CD4-positive, alpha-beta memory T cell (primary cell): ENCODE measurements at places on chromosomes 5 and 9.

DNA sequence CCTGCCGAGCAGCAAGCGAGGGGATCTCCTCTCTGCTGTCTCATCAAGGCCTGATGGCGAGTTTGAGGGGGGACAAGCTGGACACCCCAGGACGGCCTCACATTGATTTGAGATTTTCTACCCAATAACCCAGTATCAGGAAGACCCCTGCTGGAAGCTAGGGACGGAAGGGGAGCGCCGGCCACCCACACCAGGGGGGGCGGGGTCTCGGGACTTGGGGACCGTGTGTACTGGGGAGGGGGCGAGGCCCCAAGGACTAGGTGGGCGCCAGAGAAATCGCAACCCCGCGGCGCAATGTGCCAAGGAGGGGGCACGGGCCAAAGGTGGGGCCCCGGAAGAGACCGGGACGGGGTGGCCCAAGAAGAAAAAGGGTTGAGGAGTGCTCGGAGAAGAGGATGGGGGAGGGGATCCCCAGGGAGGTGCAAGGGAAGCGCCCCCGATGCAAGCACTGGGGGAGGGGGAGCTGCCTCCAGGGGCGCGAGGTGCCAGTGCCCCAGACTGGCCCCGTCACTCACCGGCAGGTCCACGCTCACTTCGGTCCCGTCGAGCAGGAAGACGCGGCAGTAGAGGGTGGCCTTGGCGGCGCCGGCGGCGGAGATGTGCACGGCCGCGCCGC lies 1.1 kb downstream of the EPB41L4B start:
- H3K36me3 ChIP-seq = no peaks in the 10 kb centered on the region
- H3K4me1 ChIP-seq = peaks cover 8% of the 10 kb centered on the region
- peaks cover 7% of the 10 kb centered on the region for H3K27me3 ChIP-seq
- no peak overlapping the region for H3K27ac ChIP-seq

GRCh38 chr9:75226403-75227139 lies 138.3 kb downstream of the OSTF1 start:
- H3K27ac ChIP-seq = no peak overlapping the region
- H3K4me1 ChIP-seq = no peaks in the 10 kb centered on the region
- H3K4me3 ChIP-seq = no peak overlapping the region
- no peak for DNase-seq
- H3K36me3 ChIP-seq = no peaks in the 10 kb centered on the region
- no peaks in the 10 kb centered on the region for H3K27me3 ChIP-seq

GRCh38 chr9:28413471-28413870 lies 840.2 kb upstream of the C9orf72 start:
- H3K27ac ChIP-seq = no peak overlapping the region
- H3K27me3 ChIP-seq = no peaks in the 10 kb centered on the region
- no peaks in the 10 kb centered on the region for H3K4me1 ChIP-seq
- no peak for DNase-seq
- no peaks in the 10 kb centered on the region for H3K36me3 ChIP-seq
- no peak overlapping the region for H3K4me3 ChIP-seq

DNA sequence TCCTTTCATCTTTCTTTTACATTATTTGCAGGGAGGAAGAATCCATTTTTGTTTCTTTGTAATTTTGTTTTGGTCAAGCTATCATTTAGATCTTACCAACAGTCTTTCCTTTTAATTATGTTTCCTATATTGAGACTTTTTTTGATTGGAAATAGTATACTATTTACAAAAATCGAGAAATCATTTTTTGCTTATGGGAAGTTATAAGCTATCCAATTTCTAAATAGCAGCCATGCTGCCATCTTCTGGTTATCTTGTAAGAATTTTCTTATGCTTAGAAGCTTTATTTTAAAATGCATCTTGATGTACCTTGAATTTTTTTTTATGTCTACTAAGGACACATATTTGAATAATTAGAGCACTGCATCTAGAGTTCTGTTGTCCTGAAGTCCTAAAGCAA lies 821.2 kb downstream of the PTPRD start:
- no peaks in the 10 kb centered on the region for H3K4me1 ChIP-seq
- no peak for DNase-seq
- no peaks in the 10 kb centered on the region for H3K27me3 ChIP-seq
- H3K27ac ChIP-seq = no peak overlapping the region
- no peak overlapping the region for H3K4me3 ChIP-seq
- no peaks in the 10 kb centered on the region for H3K36me3 ChIP-seq

DNA sequence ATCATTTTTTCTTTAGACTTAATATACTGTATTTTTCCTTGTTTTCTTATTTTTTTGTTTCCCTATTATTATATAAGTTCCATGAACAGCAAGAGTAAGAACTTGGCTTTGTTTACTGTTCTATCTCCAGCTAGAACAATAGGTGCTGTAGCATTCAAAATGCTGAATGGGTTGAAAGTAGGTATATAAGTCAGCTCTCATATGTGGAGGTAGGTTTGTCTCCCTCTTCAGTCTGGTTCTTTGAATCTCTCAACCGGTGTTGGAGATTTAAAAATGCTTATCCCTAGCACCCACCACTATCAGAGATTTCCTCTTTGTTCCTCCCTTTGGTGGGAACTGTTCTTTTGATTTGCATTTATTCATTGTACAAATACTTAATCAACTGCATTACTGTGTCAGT lies 87.5 kb upstream of the FSD1L start:
- H3K27ac ChIP-seq = no peak overlapping the region
- H3K27me3 ChIP-seq = no peaks in the 10 kb centered on the region
- H3K4me1 ChIP-seq = no peaks in the 10 kb centered on the region
- DNase-seq = no peak
- H3K4me3 ChIP-seq = no peak overlapping the region
- no peaks in the 10 kb centered on the region for H3K36me3 ChIP-seq

DNA sequence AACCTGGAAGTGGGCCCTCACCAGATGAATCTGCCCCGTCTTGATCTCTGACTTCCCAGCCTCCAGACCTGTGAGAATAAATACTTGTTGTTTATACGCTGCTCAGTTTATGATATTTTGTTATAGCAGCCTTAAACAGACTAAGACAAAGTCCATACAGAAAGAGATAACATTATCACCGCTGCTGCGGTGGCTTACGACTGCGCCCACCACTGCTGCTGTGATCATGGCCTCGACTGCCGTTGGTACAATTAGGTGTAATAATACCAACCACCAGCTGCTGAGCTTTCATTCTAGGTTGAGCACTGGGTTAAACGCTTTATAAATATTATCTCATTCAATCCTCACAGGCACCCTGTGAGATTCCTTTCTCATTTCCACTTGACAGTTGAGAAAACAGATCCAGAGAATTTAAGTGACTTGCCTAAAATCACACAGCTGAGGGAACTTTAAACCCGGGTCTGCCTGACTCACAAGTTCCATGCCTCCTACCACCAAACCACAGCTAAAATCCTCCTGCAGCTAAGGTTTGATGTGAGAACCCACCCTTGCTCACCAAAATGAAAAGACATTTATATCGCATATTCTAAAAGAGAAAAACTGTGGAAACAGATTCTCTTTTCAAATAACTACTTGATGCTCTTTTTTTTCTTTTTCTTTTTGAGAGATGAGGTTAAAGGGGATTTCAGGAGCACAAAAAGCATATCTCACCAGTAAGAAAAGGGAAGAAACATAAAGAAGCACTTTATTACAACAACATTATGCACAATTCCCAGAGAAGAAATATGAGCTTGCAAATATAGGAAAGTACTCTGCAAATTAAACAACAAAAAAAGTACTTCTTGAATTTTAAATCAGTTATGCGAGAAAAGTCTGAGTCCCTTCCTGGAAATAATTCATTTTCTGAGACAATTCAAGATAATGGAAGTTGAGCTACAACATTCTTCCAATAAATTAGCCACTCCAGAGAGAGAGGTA lies 23.9 kb downstream of the GOLM1 start:
- no peak for DNase-seq
- no peaks in the 10 kb centered on the region for H3K36me3 ChIP-seq
- H3K4me1 ChIP-seq = no peaks in the 10 kb centered on the region
- H3K27ac ChIP-seq = no peak overlapping the region

DNA sequence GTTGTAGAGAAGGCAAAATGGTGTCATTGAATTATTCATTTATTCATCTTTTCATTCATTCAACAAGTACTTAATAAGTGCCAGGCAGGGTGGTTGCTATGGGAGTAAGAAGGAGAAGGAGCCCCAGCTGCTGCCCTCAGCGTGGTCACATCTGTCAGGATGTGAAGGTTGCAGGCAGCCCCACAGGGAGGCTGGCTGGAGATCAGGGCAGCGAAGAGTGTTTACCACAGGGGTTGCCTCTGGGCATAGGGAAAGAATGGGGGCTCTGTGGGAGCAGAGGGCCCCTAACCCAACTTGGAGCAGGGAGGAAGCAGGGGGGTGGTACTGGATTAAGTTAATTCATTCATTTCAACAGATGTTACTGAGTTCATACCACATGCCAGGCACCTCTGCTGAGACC lies 6.0 kb downstream of the PCDH12 start:
- H3K4me1 ChIP-seq = peaks cover 5% of the 10 kb centered on the region
- no peak overlapping the region for H3K27ac ChIP-seq
- no peak for DNase-seq
- no peaks in the 10 kb centered on the region for H3K36me3 ChIP-seq
- no peaks in the 10 kb centered on the region for H3K27me3 ChIP-seq
- no peak overlapping the region for H3K4me3 ChIP-seq

GRCh38 chr9:89815061-89815902 lies 210.5 kb downstream of the GADD45G start:
- no peak overlapping the region for H3K27ac ChIP-seq
- H3K4me3 ChIP-seq = no peak overlapping the region
- no peaks in the 10 kb centered on the region for H3K36me3 ChIP-seq
- H3K27me3 ChIP-seq = no peaks in the 10 kb centered on the region
- DNase-seq = no peak

GRCh38 chr5:147442224-147442623 lies 67.6 kb downstream of the DPYSL3 start:
- DNase-seq = no peak
- no peaks in the 10 kb centered on the region for H3K4me1 ChIP-seq
- H3K27ac ChIP-seq = no peak overlapping the region
- H3K4me3 ChIP-seq = no peak overlapping the region

DNA sequence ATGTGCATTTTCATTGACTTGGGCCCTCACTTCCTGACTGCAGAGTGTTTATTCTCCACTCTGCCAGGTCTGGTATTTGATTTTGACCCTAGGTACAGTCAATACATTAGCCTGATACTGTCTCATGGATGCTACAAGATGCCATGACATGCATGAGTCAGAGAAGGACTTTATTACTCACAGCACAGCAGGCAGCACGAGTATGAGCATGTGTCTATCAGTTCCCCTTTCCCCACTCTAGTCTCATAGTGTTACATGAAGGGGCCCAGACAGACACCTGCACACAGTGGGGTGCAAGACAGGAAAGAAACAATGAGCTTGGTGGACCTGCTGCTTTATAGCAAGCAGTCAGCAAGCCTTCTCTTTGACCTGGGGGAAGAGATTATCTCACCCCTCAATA lies 19.6 kb downstream of the ITGA2 start:
- H3K4me3 ChIP-seq = no peak overlapping the region
- peaks cover 12% of the 10 kb centered on the region for H3K4me1 ChIP-seq
- no peak overlapping the region for H3K27ac ChIP-seq
- no peak for DNase-seq
- H3K27me3 ChIP-seq = no peaks in the 10 kb centered on the region

- H3K4me1 ChIP-seq = no peaks in the 10 kb centered on the region
- no peak overlapping the region for H3K4me3 ChIP-seq
- no peak for DNase-seq
- no peak overlapping the region for H3K27ac ChIP-seq
- no peaks in the 10 kb centered on the region for H3K36me3 ChIP-seq
Observed at GRCh38 chr9:99345942-99346341, 123.9 kb downstream of the SEC61B start.

DNA sequence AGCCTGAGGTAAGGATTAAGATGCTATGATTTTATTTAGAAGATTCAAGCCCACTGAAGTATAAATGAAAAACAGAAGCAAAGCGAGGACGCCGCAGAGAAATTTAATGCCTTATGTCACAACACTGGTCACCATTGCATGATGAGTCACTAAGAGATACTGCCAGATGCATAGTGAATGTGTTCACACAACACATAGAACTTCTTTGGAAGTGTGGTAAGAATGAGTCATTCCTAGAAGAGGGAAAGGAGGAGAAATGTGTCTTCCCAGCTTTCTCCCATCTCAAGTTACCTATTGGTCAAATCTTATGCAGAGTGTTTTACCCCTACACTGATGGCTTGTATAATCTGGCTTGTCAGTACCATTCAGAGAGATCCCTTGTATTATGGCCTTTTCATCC lies 465.3 kb upstream of the ARRDC3 start:
- H3K27me3 ChIP-seq = no peaks in the 10 kb centered on the region
- no peak overlapping the region for H3K4me3 ChIP-seq
- H3K27ac ChIP-seq = no peak overlapping the region

DNA sequence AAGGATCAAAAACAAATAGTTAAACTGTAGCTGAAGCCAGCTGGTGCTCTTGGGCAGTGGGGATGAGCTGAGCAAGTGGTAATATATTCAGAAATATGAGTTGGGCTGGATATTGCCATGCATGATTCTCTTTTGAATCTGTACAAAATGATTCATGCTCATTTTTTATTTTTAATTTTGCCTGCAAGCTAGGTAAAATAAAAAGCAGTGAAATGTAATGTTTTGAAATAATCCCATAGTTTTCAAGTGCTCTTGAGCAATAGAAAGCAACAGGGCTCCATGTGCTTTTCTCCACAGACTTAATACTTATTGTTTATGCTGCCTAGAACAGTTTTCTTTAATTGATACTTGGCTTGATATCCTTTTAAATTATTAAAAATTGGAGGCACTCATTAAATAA lies 489.3 kb downstream of the TLE4 start:
- H3K36me3 ChIP-seq = no peaks in the 10 kb centered on the region
- H3K4me1 ChIP-seq = no peaks in the 10 kb centered on the region
- H3K27me3 ChIP-seq = no peaks in the 10 kb centered on the region
- DNase-seq = no peak
